Activated CD8-positive, alpha-beta T cell treated with anti-CD3 and anti-CD28 coated beads for 36 hours (primary cell): ENCODE measurements at places on chromosomes 16 and 17. TPM values are rescaled to one million over a fixed set of nuclear protein-coding genes. Genes with fewer than 3 reads are reported as not detected.

Gene CYGB
- 0.23 TPM for total RNA-seq

Gene CES4A
- 4.5 TPM for total RNA-seq

Gene HS3ST3B1
- total RNA-seq: 4.9 TPM

Gene METRN
- 37.2 TPM for total RNA-seq

Gene PMP22
- total RNA-seq: not detected

Gene PERCC1
- total RNA-seq: not detected

Gene SLC7A5
- total RNA-seq: 230 TPM

Gene PMFBP1
- 1.1 TPM for total RNA-seq

Gene PDE6G
- 8.9 TPM for total RNA-seq

Gene WFDC1
- not detected for total RNA-seq

GRCh38 chr17:66448026-66448639 lies 145.7 kb downstream of the PRKCA start:
- DNase-seq: no peak
- H3K27ac ChIP-seq: no peak overlapping the region
- H3K4me3 ChIP-seq: no peak overlapping the region
- peaks cover 76% of the 10 kb centered on the region for H3K4me1 ChIP-seq
- H3K27me3 ChIP-seq: no peaks in the 10 kb centered on the region

GRCh38 chr17:74467221-74467951 lies 952 bp downstream of the CD300A start:
- peak overlapping the region; percentile 1 for H3K27ac ChIP-seq
- H3K4me3 ChIP-seq: no peak overlapping the region

DNA sequence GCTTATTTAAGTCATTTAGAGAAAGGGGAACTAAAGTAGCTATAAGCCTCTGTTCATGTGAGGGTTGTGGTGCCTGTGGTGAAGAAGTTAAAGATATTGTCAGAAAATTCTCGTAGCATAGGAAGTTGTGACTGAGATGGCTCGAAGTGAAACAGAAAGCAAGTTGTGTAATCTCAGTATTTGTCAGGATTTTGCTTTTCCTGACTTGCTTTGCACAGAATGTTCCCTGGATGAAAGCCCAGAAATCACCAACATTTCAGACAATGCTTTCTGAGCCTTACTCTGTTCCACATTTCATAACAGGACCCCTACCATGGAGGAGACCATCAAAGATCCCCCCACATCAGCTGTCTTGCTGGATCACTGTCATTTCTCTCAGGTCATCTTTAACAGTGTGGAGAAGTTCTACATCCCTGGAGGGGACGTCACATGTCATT lies 10.6 kb downstream of the CALCOCO2 start:
- peaks cover 26% of the 10 kb centered on the region for H3K36me3 ChIP-seq
- peaks cover 59% of the 10 kb centered on the region for H3K4me1 ChIP-seq
- H3K27ac ChIP-seq: peak overlapping the region; percentile 32
- peak; percentile 75 for DNase-seq
- peak overlapping the region; percentile 48 for H3K4me3 ChIP-seq
- no peaks in the 10 kb centered on the region for H3K27me3 ChIP-seq

DNA sequence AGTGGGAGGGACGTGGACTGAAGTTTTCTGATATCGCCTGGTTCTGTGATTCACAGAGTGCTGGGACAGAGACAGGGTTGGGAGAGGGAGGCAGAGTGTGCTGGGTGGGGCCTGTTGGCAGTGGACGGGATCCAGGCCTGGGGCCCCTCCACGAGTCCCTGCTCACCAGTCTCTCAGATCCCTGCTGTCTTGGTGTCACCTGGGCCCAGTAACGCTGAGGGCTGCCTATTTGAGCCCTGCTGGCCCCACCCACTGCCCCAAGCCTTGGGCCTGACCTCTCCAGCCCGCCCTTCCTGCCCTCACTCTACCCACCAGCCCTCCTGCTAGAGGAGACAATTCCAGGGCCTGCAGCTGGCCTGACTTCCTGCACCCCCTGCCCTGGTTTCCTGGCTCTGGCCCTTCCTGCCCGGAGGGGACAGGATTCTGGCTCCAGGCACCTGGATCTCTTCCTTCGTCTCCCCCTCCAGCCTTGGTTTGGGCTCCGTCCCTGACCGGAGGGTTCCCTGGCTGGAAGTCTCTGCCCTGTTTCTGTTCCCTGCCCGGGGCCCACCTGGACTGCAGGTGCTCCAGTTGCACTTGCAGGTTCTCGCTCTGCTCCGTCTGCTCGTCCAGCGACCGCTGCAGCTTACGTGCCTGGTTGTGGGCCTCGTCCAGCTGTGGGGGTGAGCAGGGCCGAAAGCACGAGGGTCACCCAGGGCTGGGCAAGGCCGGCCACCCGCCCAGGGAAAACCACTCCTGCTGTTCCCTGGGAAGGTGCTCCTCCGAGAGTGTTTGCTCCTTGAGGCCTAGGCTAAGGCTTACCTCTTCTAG lies 21.4 kb downstream of the CCDC102A start:
- no peak overlapping the region for H3K27ac ChIP-seq
- no peak for DNase-seq
- H3K27me3 ChIP-seq: no peaks in the 10 kb centered on the region
- peaks cover under 1% of the 10 kb centered on the region for H3K4me1 ChIP-seq

DNA sequence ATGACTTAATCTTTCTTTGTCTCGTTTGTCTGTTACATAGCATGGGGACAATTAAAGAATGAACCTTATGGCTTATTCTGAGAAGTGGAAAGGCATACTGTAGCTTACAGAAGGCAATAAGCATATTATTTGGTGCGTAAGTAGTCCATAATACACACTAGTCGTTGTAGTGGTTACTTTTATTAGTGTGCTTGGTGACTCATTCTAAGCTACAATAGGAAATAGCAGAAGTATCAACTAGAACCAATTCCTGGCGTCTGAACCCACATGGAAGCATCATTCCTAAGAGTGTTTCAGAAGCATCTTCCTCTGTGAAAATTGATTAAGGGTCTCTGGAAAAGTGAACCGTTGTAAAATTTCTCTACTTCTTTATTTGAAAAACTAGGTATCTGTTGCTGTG lies 777.8 kb upstream of the EEF2KMT start:
- no peak for DNase-seq
- H3K27me3 ChIP-seq: no peaks in the 10 kb centered on the region
- H3K36me3 ChIP-seq: no peaks in the 10 kb centered on the region
- no peaks in the 10 kb centered on the region for H3K4me1 ChIP-seq
- no peak overlapping the region for H3K4me3 ChIP-seq
- H3K27ac ChIP-seq: no peak overlapping the region

DNA sequence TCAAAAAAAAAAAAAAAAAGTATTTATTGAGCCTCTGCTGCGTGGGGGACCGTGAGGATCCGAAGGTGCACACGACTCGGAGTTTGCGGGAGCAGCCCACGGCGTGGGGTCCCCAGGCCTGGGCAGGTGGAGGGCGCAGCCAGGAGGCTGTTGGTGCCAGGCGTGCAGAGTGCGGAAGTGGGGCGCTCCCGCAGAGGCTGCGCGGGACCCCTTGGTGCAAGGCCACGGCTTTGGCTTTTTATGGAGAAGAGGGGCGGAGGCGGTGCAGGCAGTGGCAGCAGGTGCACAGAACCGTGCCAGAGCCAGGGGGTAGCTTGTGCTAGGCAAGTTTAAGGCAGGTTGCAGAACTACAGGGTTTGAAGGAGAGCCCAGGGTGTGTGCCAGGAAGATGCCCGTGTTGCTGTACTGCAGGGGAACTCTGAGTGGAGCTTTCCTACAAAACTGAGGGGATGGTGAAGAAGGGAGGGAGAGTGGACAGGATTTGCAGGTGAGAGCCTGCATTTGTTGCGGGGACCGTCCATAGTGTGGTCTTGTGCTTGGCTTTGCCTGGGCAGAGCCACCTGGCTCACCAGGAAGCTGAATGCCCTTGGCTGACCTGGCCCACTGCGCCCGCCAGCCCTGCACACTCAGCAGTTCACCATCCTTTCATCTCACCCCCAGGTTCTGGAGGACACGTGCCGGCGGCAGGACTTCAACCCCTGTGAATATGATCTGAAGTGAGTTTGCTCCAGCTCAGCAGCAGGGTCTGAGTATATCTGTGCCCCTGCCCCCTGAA lies 1.3 kb downstream of the ASPSCR1 start:
- no peak overlapping the region for H3K27ac ChIP-seq
- H3K4me3 ChIP-seq: peak overlapping the region; percentile 72
- peaks cover 20% of the 10 kb centered on the region for H3K4me1 ChIP-seq
- H3K36me3 ChIP-seq: peaks cover 8% of the 10 kb centered on the region

- H3K4me3 ChIP-seq: no peak overlapping the region
- H3K27ac ChIP-seq: no peak overlapping the region
- DNase-seq: no peak
- peaks cover 2% of the 10 kb centered on the region for H3K27me3 ChIP-seq
- no peaks in the 10 kb centered on the region for H3K36me3 ChIP-seq
Measured at GRCh38 chr16:58847902-58848661, 114.0 kb upstream of the GOT2 start.

- no peak for DNase-seq
- H3K27ac ChIP-seq: no peak overlapping the region
- H3K4me3 ChIP-seq: peak overlapping the region; percentile 53
- peaks cover 29% of the 10 kb centered on the region for H3K27me3 ChIP-seq
Measured at GRCh38 chr17:42049834-42050392, 488 bp downstream of the C17orf113 start.

GRCh38 chr16:89561884-89562599 lies 1.6 kb downstream of the RPL13 start:
- H3K4me1 ChIP-seq: peaks cover 51% of the 10 kb centered on the region
- DNase-seq: no peak
- no peaks in the 10 kb centered on the region for H3K27me3 ChIP-seq
- H3K36me3 ChIP-seq: peaks cover 50% of the 10 kb centered on the region
- peak overlapping the region; percentile 90 for H3K27ac ChIP-seq
- peak overlapping the region; percentile 91 for H3K4me3 ChIP-seq

DNA sequence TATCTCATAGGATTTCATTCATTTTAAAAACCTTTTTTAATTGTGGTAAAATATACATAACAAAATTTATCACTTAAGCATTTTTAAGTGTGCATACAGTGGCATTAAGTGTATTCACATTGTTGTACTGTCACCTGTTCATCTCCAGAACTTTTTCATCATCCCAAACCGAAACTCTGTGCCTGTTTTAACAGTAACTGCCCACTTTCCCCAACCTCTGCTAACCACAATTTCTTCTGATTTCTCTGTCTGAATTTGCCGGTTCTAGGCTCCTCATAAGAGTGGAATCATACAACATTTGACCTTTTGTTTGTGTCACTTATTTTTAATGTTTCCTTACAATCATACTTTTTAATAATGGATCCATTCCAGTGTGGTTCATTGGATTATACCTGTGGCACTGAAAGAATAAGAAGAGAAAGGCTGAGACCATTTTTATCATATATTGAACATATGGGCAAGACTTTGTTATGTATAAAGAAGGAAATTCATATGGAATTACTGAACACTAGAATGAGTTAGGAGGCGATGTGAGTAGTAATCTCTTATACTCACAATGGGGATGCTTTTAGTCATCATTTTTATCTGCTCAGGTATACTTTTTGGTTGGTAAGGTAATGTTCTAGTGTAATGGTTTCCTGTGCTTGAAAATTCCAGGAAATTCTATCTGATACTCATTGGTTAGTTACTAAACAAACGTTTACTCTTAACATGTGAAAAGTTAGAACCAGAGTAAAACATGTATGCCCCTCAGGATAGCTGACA lies 10.8 kb downstream of the CYLD start:
- no peak overlapping the region for H3K4me3 ChIP-seq
- DNase-seq: no peak
- peaks cover 59% of the 10 kb centered on the region for H3K4me1 ChIP-seq
- H3K27me3 ChIP-seq: no peaks in the 10 kb centered on the region
- H3K36me3 ChIP-seq: peaks cover 43% of the 10 kb centered on the region
- peak overlapping the region; percentile 8 for H3K27ac ChIP-seq

DNA sequence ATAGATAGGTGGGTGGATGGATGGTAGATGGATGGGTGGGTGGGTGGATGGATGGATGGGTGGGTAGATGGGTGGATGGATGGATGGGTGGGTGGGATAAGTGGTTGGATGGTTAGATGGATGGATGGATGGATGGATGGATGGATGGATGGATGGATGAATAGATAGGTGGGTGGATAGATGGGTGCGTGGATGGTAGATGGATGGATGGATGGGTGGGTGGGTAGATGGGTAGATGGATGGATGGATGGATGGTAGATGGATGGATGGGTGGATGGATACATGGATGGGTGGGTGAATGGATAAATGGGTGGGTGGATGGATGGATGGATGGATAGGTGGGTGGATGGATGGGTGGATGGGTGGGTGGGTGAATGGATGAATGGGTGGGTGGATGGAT lies 50.0 kb upstream of the FASN start:
- H3K27me3 ChIP-seq: no peaks in the 10 kb centered on the region
- no peak overlapping the region for H3K27ac ChIP-seq
- no peak overlapping the region for H3K4me3 ChIP-seq
- H3K4me1 ChIP-seq: no peaks in the 10 kb centered on the region
- no peak for DNase-seq
- peaks cover 8% of the 10 kb centered on the region for H3K36me3 ChIP-seq

DNA sequence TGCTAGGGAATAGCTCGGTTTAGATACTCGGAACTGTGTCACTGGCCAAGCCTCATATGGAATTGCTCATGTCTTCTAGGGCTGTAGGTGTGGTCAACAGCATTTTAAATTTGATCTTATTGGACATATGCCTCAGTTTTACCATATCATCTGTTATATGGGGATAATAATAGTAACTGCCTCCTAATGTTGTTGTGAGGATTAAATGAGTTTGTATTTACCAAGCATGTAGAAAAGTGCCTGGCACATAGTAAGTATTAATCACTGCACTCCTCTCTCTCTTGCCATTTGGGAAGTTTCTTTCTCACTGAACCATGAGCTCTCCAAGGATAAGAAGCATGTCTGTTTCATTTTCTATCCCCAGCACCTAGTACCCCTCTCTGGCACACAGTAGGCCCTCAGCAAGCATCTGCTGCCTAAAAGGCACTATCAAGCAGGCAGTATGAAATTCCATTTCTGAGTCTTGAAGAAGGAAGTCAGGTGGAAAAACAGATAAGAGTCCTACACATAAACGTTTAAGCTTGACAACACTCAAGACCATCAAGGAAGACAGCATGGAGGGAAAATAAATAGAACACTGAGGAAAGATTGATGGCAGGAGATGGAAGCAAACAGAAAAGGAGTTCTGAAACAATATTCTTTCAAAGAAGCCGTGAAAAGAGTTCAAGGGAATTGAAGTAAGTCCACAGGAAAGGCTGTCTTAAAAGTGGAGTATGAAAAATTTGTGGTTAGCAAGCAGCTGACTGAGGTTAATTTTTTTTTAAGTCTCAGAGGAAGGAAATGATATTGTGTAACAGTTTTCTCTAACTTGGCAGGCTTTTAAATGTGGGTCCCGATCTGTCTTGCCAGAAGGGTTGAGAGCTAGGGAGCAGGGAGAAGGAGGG lies 2.2 kb upstream of the ATP6V0A1 start:
- no peaks in the 10 kb centered on the region for H3K36me3 ChIP-seq
- no peak overlapping the region for H3K27ac ChIP-seq
- no peak for DNase-seq

GRCh38 chr17:63492940-63493339 lies 16.1 kb downstream of the ACE start:
- H3K36me3 ChIP-seq: no peaks in the 10 kb centered on the region
- H3K27ac ChIP-seq: no peak overlapping the region
- H3K4me3 ChIP-seq: no peak overlapping the region
- DNase-seq: no peak
- no peaks in the 10 kb centered on the region for H3K4me1 ChIP-seq

- H3K36me3 ChIP-seq: no peaks in the 10 kb centered on the region
- DNase-seq: no peak
- no peak overlapping the region for H3K27ac ChIP-seq
- no peaks in the 10 kb centered on the region for H3K4me1 ChIP-seq
- H3K27me3 ChIP-seq: no peaks in the 10 kb centered on the region
Measured at GRCh38 chr16:87228363-87228762, 88.8 kb downstream of the C16orf95 start.
